ENCODE measurements at places on chromosomes 13 and 19.

DNA sequence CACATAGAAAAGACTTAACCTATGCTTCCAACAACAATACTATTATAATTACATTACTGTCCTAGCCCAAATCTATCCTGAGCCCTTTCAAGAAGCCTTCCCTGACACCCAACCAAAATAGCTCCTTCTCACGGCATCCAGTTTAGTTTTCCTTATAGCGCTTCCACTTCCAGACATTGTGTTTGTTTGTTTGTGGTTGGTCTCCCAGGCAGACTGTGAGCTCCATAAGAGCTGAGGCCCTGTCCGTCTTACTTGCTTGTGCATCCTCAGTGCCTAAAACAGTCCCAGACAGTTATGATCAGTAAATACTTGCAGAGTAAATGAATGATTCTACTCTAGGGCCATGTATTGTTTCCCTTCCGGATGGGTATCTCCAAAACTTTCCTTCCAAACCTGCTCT is 68.1 kb upstream of the STARD13 start:
- no peak for DNase-seq

- DNase-seq: peak; percentile 99
These were observed at the start of gene POLRMT for GRCh38 chr19:633068-633785. POLRMT (minus strand) TSS chr19:633537; CDS start chr19:633512, 25 bp downstream.

DNA sequence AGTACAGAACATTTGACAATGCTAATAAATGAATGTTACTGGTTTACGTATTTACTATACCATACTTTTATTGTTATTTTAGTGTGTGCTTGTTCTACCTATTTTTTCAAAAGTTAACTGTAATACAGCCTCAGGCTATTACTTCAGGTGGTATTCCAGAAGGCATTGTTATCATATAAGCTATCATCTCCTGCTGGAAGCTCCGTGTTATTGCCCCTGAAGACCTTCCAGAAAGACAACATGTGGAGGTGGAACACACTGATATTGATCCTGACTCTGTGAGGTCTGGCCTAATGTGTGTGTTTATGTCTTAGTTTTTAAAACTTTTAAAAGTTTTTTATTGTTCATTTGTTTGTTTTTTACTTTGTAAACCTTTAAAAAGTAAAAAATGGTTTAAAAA is 509.8 kb upstream of the SPRY2 start:
- DNase-seq: no peak

DNA sequence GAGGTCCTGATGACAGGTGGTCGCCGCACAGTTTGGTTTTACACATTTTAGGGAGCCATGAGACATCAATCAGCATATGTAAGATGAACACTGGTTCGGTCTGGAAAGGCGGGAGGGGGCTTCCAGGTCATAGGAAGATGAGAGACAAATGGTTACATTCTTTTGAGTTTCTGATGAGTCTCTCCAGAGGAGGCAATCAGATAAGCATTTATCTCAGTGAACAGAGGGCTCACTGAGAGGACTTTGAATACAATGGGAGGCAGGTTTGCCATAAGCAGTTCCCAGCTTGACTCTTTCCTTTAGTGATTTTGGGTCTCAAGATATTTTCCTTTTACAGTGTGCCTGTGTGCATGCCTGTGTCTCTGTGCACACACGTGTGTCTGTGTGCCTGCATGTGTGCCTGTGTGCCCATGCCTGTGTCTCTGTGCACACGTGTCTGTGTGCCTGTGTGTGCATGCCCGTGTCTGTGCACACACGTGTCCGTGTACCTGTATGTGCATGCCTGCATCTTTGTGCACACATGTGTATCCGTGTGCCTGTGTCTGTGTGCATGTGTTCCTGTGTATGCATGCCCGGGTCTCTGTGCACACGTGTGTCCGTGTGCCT is 35.5 kb upstream of the TMEM255B start:
- no peak for DNase-seq

DNA sequence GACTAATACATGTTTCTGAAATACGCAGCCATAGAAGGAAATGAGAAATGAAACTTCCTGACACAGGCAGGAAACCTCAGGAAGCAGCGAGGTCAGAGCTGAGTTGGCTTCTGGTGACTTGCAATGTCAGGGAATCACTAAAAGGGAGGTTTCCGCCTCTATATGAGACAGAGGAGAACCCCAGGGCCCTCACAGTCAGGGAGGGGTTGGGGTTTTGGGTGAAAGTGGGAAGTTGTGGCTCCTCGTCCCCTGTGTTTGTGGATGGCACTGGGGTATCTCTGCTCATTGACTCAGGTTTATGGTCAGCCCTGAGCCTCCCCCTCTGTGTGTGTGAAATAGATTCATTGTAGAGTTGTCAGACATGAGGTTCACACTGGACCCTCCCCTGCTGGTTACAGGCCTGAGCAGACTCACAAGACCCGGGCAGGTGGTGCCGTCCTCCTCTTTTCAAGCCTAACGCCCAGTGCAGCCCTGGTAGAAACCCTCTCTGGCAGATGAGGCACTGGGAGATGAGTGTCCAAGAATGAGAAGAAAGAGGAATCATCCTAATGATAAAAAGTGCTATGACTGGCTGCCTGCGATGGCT is 5.5 kb upstream of the LILRA6 start:
- no peak for DNase-seq

DNA sequence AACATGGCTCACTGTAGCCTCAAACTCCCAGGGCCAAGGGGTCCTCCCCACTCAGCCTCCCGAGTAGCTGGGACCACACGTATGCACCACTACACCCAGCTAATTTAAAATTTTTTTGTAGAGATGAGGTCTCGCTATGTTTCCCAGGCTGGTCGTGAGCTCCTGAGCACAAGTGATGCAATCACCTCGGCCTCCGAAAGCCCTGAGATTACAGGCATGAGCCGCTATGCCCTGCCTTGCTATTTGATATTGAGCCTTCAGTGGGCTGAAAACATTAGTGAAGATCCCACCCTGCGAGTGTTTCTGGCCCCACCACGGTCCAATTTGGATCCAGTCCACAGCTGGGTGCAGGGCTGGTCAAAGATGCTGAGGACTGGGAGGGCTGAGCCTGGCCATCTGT is 65.9 kb downstream of the TRPM4 start:
- no peak for DNase-seq

- peak; percentile 33 for DNase-seq
These were observed 561.0 kb downstream of the TBC1D4 start for GRCh38 chr13:74920920-74921319.

GRCh38 chr13:51595416-51595815 is 11.2 kb downstream of the WDFY2 start:
- DNase-seq: no peak

GRCh38 chr13:51826606-51827005 is 18.4 kb downstream of the TMEM272 start:
- DNase-seq: no peak

GRCh38 chr13:50543782-50544181 is 299.7 kb downstream of the DLEU7 start:
- peak; percentile 62 for DNase-seq

DNA sequence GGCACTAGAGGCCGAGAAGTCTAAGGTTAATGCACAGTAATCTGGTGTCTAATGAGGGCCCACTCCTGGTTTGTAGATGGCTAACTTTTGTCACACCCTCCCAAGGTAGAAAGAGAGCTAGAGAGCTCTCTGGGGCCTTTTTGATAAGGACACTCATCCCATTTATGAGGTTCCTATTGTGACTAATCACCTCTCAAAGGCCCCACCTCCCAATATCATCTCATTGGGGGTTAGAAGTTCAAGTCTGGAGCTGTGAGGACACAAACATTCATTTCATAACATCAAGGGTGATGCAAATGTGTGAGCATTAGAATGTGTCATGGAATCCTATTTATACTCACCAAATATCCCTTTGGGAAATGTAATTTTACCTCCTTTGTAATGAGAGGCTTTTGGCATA is 79.2 kb upstream of the SLC10A2 start:
- no peak for DNase-seq

GRCh38 chr13:30856005-30856790 is 49.9 kb upstream of the MEDAG start:
- no peak for DNase-seq

GRCh38 chr19:49861541-49862378 is 5.6 kb downstream of the PNKP start:
- no peak for DNase-seq

- peak; percentile 25 for DNase-seq
These were observed 87.8 kb upstream of the KLF5 start for GRCh38 chr13:72970956-72971355.

- DNase-seq: peak; percentile 69
These were observed 37.7 kb upstream of the MCF2L start for GRCh38 chr13:112931028-112931934.

DNA sequence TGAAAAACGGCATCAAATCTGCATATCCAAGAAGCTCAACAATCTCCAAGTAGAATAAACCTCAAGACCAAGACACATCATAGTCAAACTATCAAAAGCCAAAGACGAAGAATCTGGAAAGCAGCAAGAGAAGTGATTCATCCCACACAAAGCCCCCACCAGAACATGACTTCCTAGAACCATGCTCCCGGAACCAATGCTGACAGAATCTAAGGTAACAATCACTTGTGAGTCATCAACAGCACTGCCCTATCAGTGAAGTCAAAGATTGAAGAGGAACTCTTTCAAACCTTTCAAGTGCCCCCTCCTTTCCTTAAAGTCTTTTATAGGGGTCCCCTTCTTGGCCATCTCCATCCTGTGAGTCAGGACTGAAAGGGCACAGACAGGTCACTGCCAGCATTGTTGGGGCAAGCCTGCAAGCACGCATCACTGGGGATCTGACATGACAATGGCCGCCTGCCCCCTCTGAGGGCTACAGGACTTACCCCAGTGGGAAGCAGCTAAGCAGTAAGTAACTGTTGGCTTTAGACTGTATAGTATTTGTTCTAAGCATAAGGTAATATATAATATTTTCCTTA is at the start of gene CCDC70:
Gene CCDC70, plus strand, starts transcription at position 247 of the 578 bp plus-strand sequence. CDS start 3,443 bp downstream, outside the sequence.
- DNase-seq: no peak

- DNase-seq: no peak
These were observed 95.1 kb downstream of the CAB39L start for GRCh38 chr13:49348751-49349150.

DNA sequence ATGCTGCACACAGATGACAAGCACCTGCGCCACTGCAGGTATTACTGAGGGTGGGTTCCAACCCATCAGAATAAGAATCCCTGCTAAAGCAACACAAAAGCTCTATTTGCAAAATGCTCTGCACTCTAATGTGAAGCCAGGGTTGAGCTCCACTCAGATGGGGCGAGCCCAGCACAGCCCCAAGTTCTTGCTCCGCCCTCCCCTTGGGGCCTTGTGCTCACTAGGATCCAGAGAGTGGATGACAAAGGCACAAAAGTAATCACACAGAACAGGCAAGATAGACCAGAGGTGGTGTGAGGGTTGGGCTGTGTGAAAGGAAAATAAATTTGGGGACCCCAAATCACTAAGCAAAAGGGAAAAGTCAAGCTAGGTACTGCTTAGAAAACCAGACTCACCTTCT is 8.2 kb upstream of the ZNF611 start:
- no peak for DNase-seq

GRCh38 chr13:111957913-111958450 is 109.0 kb upstream of the SOX1 start:
- DNase-seq: no peak

DNA sequence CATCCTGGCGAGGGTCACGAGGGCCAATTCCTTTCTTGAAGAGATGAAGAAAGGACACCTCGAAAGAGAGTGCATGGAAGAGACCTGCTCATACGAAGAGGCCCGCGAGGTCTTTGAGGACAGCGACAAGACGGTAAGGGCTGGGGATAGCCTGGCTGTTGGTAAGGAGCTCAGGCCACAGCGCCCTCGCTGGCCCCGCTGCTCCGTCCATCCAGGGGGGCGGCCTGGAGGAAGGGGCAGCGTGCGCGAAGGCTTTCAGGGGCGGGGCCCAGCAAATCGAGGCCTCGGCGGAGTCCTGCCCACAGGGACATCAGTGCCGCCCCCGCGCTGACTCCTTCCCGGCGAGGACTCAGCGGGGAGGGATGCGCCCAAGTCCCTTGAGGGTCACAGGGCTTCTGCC is 6.9 kb downstream of the F10 start:
- DNase-seq: no peak

- no peak for DNase-seq
These were observed 844 bp upstream of the RFX1 start for GRCh38 chr19:14006766-14007562.

DNA sequence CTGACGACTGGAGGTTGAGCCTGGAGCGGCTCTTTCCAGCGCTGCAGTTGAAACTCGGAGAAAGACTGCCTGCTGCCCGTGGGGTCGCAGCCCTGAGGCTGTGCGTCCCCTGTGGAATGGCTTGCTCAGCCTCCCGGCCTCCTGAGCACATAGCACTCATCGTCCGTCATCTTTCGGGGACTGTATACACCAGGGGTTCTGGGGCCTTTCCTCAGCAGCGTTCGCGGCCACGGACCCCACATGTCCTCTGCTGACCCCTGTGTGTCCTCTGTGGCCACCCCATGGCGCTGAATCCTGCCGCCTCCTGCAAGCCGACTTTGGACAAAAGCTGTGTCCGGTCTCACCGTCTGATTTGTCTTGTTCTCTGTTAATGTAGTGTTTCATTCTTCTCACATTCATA is 20.4 kb downstream of the CUL4A start:
- no peak for DNase-seq

GRCh38 chr13:52812941-52813340 is 35.5 kb downstream of the PCDH8 start:
- no peak for DNase-seq

- no peak for DNase-seq
These were observed 7.4 kb downstream of the IGFL4 start for GRCh38 chr19:46033401-46033800.

DNA sequence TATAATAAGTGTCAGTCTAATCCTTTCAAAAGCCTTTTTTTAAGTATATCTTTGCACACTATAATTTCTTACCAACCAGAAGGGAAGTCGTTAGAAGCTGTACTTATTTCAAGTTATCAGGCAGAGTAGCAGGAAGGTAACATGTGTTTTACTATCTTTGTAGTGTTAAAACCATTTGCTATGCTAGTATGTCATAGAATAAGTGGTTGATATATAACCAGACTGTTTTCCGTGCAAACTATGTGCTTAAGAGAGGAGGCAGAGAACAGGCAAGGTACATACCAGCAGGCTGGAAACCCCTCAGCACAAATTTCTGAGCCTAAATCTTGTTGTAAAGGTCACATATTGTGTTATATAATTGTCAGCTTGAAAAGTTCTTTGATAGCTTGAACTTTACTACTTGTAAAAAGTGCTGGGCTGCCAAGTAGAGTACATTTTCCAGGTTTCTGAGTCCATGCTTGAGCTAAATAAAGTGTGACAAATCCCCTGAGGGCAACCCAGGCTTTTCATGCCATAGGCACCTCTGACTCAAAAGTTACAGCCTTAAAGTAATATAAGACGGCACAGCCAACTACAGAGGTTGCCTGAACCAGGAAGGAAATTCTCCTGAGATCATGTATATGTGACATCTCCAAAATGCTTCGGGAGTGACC is 1297.4 kb downstream of the PCDH9 start:
- peak; percentile 64 for DNase-seq

All from HAP-1 (cell line).